ENCODE measurements at places on chromosomes 16 and 17.

GRCh38 chr17:77494664-77495435 lies 354.1 kb downstream of the SEC14L1 start:
- peak; percentile 20 for DNase-seq

DNA sequence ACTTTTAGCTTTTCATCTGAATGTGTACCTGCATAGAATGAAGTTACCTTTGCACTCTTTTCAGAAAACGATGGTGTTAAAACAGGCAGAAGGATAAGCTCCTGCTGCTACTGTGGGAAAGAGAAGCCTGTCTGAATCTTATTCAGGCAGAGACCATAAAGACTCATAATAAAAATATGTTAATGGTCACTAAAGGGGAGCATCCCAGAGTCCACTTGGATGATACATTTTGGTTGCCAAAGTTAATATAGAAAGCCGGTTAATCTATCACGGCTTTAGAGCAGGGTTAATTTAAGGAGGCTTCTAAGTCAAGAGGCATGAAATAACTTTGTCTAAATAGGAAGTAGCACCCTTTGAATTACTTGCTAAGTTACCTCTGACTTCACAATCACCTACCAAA lies 2.9 kb downstream of the MARCHF10 start:
- DNase-seq, result no peak

DNA sequence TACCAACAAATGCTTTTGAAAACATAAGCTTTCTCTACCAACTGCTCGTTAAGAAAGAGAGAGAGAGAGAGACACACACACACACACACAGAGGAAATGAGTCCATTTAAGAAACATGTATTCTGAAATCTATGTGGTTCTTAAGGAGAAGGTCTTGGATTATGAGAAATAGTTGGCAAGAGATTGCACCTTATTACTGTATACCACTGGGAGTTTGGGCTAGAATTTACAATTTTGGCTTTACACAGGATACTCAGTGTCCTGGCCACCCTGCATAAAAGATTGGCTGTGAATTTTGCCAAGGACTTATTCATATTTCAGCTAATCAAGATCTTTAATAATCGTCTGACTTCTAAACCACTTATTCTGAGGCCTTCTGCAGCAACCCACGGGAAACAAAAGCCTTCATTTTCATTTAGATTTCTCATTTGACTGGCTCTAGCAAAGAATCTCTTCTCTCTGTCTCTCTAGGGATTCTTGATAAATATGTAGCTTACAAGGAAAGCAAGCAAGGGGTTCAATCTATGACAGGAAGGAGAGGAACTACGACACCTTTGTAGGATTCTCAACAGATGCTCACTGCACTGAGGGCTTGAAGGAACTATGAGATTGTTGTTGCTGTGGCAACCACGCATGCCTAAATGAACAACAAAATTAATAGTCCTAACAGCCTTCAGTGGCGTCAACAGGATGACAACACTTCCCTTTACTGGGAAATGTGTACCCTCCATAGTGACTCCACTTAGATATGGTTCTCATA lies 75.3 kb upstream of the GNAO1 start:
- DNase-seq, result no peak

- no peak for DNase-seq
Observed at GRCh38 chr17:19534562-19535149, 1.0 kb downstream of the SLC47A1 start.

DNA sequence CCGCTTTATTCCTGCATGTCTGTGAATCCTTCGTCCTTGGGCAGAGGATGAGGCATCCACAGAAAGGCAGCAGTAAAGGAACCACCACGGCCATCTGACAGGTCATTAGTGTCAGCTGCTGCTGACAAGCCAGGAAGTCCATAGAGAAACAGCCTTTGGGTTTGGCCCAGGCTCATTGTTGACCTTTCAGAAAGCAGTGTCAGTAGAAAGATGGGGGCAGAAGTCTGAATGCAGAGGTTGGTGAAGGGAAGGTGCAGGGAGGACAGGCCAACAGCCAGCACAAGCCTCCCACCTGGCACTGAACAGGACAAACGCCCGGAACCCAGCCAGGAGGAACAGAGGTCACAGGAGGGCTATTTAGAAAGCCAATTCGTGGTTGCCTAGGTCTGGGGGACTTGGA lies 105.8 kb downstream of the VAT1L start:
- DNase-seq, result no peak

DNA sequence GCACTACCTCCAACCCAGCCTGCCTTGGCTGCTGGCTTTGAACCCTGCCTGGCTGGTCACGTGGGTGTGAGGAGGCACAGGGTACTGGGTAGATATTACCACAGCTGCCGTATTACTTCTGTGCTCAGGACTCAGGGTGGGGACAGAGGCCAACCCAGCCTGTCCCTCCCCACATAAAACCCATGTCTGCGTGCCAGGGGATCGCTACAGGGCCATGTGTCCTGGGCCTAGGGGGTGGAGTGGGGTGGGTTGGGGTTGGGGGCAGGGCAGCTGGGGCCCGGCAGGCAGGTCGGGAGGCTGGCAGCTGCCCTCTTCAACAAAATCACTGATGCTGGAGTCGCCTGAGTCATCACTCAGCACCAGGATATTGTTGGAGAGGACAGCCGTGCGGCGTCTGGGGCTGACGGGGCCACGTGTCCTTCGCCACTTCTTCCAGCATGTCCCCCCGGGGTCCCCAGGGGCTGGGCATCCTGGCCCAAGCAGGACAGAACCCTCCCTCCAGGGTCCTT lies 39.7 kb upstream of the PVALEF start:
- no peak for DNase-seq

DNA sequence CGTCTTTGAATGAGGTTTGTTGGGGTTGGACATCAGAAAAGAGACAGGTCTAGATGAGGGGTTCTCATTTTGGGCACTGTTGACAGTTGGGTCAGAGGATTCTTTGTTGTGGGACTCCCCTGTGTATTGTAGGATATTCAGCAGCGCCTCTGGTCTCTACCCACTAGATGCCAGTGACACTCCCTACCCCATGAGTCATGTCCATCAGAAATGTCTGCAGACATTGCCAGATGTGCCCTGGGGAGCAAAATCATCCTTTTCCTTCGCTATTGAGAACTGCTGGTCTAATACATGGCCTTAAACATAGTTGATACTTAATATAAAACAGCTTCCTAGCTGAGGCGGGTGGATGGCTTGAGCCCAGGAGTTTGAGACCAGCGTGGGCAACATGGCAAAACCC lies 3.1 kb downstream of the ABAT start:
- no peak for DNase-seq

DNA sequence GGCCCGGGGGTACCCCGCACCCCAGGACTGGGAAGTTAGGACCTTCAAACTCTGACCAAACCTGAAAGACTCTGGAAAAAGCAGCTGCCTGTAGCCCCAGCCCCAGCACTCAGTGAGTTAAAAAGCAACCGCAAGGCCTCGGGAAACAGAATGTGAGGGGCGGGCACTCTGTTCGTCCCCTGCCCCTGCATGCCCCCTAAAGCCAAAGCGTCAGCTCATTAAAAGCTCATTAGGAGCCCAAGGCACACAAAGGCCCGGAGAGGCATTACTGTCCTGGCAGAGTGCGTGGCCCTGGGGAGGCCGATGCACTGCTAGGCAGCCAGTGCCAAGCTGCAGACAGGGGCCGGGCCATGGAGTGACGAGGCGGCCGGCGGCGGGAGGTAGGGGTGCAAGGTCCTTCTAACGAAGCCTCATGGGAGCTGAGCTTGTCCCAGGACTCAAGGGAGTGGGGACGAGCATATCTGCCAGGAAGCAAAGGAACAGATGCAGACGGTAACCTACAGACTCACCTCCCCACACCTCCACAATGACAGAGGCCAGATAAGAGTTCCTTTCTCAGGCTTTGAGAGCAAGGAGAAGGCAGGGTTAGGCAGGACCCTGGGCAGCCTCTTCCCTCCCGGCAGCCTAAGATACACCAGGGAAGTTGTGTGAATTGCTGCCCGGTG lies 116.8 kb downstream of the ENGASE start:
- DNase-seq, result no peak

GRCh38 chr17:21291357-21291756 lies 6.8 kb downstream of the MAP2K3 start:
- DNase-seq, result no peak

- DNase-seq, result no peak
Observed at GRCh38 chr17:51682115-51682514, 421.8 kb downstream of the UTP18 start.

DNA sequence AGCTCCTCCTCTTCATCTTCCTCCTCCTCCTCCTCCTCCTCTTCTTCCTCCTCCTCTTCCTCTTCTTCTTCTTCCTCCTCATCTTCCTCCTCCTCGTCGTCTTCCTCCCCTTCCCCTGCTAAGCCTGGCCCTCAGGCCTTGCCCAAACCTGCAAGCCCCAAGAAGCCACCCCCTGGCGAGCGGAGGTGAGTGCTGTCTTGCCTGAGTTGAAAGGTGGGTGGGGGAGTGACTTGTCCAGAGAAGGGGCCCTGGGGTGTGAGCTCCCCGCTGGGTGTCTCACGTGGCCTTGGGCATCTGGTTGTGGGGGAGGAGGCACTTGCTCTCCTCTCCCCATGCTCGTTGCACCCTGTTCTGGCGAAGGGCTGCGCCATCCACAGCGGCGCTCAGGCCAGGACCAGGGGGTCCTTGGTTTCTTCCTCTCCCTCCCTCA lies 8.0 kb downstream of the ELOB start:
- no peak for DNase-seq

Measured in GDM1 (cell line).